ENCODE measurements at places on chromosomes 12 and 14.

DNA sequence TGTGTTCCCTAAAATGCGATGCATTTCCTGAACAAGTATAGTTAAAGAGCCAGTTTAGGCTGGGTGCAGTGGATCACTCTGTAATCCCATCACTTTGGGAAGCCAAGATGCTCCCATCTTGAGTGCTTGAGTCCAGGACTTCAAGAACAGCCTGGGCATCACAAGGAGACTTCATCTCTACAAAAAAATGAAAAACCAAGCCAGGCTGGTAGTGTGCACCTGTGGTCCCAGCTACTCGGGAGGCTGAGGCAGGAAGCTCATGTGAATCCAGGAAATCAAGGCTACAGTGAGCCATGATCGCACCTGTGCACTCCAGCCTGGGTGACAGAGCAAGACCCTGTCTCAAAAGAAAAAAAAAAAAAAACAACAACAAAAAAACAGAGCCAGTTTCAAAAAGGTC lies 26.3 kb downstream of the HECTD1 start:
- DNase-seq, result no peak

DNA sequence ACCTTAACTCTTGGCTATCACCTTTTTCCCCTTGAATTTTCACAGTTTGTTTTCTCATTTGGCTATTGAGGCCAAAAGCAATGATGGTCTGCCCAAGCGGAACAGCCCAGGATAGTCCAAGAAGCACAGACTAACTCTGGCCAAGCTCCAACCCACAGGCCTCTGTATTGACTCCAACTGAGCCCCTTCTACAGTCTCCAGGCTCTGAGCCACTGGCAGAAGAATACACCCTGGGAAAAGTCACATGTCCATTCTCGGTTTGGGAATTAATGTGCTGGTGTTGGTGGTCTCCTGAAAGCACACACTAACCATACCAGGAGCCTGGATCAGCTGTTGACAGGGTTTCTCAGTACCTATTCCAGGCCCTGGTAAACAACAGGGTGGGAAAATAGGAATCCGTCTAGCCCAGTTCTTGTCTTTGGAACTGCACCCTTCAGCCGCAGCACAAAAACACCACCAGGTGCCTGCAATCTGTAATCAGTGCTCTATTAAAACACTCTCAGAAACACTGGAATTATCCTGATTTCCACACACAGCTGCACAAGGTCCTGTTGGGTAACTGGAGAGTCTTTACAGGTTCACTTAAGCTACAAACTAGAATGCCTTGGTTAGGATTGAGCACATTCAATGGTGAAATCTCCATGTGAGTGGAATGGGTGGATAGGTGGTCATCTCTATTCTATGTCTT lies 63.6 kb downstream of the STXBP6 start:
- no peak for DNase-seq

DNA sequence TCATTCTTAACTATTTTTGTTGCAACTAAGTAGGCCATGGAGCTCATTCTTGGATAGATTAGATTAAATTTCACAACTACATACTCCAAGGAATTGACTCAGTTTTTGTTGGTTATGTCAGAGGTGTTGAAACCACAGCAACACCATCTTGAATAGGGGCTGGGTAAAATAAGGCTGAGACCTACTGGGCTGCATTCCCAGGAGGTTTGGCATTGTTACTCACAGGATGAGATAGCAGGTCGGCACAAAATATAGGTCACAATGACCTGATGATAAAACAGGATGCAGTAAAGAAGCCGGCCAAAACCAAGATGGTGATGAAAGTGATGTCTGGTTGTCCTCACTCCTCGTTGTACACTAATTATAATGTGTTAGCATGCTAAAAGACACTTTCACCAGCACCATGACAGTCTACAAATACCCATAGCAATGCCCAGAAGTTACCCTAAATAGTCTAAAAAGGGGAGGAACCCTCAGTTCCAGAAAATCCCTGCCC lies 20.9 kb downstream of the DMAC2L start:
- DNase-seq, result no peak

- DNase-seq, result no peak
Measured at GRCh38 chr12:13976028-13976584, 5.3 kb downstream of the GRIN2B start.

GRCh38 chr12:1217191-1217949 lies 226.3 kb downstream of the ERC1 start:
- peak; percentile 33 for DNase-seq

GRCh38 chr14:49774106-49774505 lies 6.2 kb downstream of the KLHDC2 start:
- DNase-seq, result no peak

GRCh38 chr12:123131291-123131832 lies 19.5 kb downstream of the PITPNM2 start:
- no peak for DNase-seq

DNA sequence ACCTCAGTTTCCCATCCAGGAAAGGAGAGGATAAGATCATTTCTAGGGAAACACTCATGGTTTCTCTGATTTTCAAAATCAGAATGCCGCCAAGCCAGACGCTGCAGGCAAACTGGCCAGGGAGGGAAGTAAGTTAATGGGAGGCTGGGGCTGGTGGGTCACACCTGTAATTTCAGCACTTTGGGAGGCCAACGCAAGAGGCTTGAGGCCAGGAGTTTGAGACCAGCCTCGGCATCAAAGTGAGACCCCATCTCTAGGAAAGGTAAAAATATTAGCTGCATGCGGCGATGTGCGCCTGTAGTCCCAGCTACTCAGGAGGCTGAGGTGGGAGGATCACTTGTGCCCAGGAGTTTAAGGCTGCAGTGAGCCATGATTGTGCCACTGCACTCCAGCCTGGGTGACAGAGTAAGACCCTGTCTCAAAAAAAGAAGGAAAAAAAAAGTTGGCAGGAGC lies 587 bp downstream of the SELPLG start:
- DNase-seq, result no peak

GRCh38 chr14:69101331-69101826 lies 51.5 kb downstream of the DCAF5 start:
- peak; percentile 80 for DNase-seq

DNA sequence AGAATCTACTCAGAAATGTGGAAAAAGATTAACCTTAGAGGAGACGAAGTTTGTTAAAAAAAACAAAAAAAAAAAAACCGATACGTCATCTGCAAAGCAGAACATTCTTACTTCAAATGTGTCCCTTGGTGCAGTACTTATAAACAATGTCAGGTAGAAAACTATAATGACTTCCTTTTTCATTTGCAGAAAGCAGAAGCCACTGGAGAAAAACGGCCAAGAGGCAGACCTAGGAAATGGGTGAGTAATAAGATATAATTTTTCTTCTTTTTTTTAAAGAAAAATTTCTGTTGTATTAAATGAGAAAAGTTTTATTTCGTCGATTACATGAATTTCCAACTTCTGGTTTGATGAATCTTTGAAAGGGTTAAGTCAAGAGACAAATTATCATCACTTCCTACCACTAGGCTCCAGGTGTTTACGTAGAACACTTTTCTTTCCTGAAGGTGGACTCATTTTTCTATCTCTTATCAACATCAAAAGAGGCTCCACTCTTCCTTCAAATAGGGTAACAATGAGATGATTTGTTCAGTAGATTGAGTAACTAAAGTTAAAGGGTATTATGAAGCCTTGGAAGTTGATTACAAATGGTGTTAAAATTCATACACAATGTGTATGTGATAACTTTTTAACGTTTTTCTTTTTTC lies 14.2 kb downstream of the HMGA2 start:
- no peak for DNase-seq

DNA sequence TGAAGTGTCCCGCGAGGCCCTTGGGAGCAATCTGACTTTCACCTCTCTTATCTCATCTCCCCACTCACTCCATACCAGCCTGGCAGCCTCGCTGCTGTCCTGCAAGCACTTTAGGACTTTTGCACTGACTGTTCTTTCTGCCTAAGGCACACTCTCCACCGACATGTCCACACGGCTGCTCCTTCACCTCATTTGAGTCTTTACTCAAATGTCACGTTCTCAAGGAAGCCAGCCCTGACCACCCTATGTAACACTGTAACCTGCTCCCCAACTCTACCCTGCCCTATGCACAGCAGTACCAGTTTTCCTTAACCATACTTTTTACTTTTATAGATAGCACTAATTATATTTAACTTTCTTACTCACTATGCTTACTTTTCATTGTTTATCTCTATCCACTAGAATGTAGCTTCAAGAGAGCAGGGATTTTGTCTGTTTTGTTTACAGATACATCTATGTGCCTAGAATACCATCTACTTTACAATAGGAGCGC lies 32.0 kb downstream of the PRKD1 start:
- DNase-seq, result no peak

DNA sequence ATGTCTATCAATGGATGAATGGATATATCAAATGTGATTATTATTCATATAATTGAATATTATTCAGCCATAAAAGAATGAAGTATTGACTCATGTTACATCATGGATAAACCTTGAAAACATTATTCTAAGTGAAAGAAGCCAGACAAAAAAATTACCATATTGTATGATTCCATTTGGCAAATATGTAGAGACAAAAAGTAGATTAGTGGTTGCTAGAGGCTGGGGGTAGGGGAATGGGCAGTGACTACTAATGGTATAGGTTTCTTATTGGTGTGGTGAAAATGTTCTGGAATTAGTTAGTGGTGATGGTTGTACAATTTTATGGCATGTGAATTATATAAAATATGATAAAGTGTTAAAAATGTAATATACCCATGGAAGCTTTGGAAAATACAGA lies 31.8 kb upstream of the GNS start:
- DNase-seq, result no peak

- no peak for DNase-seq
Measured at GRCh38 chr12:50557421-50557820, 52.6 kb downstream of the DIP2B start.

GRCh38 chr12:1799051-1799881 lies 21.1 kb upstream of the LRTM2 start:
- no peak for DNase-seq

DNA sequence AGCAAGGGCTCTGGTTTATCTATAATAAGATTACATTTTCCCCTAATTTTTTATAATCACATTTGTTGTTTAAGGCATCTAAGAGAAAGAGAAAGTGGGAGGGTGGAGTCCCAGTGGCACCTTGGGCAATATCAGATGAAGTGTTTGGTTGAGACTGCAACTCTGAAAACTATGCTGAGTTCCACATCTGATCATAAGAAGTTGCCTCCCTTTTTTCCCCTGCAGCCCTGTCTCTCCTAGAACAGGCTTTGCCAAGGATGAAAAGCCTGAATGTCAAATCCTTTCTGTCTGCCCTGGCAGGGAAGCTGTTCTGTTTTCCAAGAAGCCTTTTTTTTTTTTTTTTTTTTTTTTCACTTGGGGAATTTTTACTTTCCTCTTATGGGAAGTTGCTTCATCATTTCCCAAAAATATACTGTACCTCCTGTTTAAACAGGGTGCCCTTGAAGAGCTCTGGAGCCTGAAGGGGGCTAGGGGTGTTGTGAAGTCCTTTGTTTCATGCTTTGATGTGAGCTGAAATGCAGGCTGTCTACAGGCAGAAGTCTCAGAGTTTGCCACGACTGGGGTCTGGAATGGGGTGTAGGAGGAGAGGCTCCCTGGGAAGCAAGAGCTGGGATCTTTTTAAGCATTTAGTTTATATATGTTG lies 71.3 kb downstream of the SUSD6 start:
- DNase-seq, result no peak

GRCh38 chr12:101696251-101697196 lies 916 bp upstream of the CHPT1 start:
- DNase-seq, result no peak

DNA sequence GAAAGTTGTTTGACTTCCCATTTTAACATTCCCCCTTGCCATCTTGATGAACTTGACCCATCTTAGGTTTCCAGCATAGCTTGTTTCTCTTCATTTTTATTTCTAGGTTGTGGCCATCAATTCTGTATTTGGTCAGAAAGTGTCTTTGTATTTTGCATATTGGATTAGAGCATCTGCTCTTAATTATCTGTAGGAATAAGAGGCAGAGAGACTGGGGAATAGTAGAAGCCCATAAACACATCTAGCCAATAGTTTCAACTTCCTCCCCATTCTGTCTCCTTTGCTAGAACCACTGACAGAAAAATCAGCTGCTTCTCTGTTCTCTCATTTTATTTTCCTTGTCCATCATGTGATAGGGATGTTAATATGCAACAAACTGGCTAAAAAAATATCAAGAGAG lies 8.2 kb downstream of the SOCS2 start:
- DNase-seq, result no peak

GRCh38 chr12:98406378-98406777 lies 109.0 kb upstream of the TMPO start:
- DNase-seq, result no peak

DNA sequence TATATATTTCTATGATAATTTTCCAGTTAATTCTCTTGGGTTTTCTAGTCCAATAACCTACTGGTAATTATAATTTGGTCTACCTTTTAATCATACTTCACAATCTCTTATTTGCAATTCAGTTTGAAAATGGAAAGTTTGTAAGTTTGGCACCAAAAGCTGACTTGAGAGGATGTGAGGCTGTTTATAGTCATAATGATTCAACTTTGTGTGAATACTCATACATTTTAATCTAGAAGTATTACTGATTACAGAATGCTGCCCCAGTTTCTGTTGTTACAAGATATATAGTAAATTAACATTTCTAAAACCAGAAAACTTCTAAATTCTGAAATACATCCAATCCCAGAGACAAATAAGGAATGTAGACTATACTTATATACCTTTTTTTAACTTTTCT lies 158.2 kb downstream of the SLC38A4 start:
- DNase-seq, result no peak

DNA sequence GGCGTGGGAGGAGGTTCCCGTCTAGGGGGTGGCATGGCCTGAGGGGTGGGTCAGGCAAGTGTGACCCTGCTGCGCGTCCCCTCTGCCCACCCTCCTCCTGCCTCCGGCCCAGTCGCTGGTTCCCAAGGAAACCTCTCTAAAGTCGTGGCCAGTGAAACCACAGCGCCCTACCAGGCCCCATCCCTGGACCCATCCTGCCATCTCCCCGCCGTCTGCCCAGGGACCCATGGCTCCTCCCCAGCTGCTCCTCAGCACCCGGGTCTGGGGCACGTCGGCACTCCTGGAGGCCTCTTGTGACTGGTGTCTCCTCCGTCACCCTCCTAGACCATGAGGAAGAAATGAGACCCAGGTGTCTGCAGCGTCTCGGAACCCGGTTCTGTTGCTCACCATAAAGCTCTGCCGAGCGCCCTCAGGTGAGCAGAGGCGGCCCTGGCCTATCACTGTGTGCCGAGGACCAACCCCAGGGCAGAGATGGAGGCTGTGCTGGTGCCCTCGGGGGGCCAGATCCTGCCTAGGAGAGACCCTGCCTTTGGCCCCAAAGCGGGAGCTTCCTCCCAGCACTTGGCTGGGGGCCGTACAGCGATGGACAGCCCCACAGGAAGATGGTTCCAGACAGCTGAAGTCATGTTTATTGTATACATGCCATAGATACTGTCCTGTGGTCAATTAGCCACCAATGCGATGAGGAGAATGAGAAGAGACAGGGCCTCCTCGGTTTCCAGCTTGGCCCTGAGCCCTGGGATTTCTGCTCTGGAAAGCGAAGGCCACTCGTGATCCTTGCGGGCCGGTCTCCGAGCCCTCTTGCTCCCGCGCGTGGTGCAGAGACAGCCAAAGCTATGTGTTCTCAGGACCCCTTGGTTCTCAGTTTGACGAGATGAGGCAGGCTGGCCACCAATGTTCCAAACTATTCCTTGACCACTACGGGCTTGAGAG lies 222.5 kb upstream of the RTL1 start:
- DNase-seq, result no peak
